KBM-7 (cell line): ENCODE measurements at places on chromosomes 5 and 9.
A peak's percentile ranks its signal among the peaks of the same experiment; 100 is the strongest.

GRCh38 chr5:142110046-142110531, 1.5 kb downstream of the NDFIP1 start:
- peak; percentile 27 for DNase-seq

DNA sequence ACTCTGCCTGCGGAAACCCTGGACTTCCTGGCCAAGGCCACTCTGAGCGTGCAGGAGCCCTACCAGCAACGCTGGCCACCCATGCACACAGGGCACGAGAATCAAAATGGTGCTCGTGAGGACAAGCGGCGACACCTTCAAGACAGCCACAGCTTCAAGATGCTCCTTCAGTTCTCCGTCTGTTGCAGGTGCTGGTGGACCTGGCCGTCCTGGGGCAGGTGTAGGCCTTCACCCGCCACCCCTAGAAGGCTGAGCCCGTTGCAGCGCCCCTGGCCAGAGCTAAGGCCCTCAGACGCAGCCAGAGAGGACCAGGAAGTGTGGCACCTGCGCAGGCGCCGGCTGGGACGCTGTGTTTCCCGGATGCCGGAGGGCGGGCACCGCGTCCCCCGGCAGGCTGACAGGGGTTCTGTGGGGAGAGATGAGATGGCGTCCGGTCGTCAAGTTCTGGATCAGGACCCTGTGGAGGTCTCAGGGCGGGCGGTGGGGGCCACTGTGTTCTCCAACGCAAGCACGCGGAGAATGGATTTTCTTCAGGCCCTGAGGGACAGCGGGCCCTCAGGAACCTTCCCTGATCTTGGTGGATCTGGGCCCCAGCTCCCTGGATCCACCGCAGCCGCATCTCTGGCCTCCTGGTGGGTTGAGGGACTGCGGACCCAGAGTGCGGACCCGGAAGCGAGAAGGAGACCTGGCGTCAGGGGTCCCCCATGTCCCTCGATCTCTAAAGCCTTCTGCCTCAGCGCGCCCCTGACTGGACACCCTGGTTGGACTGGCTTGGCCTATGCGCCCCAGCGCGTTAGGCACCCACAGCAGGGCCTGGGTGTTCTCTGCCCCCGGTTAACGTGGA, 1770.8 kb upstream of the CDH9 start:
- no peak for DNase-seq

DNA sequence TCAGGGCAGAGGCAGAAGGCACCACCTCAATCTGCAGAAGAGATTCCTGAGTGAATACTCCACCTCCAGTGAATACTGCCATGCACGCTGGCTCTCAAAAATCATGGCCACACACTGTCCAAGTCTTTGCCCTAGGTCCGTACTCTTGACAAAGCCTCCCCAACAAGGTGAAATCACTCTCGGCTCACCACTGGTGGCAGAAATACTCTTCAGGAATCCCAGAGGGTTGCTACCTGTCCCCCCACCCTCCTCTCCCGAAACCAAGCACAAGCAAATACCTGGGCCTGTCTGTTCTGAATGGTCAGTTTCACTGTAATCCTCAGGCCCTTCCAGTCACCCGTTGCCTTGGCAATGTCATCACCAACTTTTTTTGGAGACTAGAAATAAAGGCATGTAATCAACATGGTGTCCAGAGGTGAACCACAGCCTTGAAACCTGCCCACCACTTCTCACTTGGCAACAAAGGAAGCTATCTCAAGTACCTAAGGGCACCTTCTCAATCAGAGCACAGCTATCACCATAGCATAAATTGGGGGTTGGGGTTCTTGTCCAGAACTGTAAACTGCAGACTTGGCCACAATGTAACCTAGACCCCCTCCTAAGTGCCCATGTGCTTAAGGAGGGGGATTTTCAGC, 1.8 kb downstream of the RPL12 start:
- peak; percentile 18 for DNase-seq

- DNase-seq, result no peak
Measured at GRCh38 chr5:115179394-115180164, 9.9 kb upstream of the TRIM36 start.

GRCh38 chr9:108142504-108143201, 653.1 kb upstream of the KLF4 start:
- DNase-seq, result no peak

- no peak for DNase-seq
Measured at GRCh38 chr5:171390883-171391677, 3.4 kb downstream of the NPM1 start.

DNA sequence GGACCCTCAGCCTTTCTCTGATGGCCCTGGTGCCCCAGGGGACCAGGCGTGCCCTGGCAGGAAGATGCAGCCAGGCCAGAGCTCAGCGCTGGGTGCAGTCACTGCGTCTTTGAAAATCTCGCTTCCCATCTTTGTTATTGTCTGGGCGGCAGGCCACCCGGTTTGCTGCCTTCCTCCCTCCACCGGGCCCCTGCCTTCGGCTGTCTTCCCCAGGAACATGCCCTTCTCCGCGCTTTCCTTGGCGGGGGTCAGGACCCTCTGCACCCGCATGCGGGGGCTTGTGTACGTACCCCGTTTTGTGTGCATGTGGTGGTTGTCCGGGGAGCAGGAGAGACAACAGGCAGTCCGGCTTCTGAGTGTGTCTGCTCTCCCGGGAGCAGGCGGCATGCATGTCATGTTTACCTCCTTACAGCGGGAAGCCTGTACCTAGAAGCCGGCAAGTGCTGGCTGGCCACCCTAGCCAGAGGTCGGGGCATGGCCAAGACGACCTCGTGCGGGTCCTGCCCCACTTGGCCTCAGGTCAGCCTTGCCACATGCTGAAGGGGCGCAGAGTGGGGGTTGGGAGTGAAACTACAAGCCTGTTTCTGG, 49.5 kb downstream of the DAB2IP start:
- no peak for DNase-seq

DNA sequence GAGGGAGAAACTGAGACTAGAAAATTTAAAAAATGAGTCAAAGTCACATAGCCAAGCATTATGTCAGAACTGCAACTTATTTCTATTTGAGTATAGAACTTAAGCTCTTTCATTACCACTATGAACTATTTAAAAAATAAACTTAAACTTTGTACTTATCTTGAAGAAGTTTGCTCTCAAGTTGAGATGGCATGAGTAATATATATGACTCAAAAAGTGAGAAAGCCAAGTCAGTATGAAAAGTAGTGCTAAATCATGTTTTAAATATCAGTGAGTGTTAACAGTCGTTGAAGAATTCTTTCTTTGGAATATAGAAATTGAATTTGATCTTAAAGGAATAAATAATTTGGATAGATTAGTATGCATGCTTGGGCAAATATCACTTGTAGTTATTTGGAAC, 36.3 kb upstream of the CDH10 start:
- DNase-seq, result no peak

GRCh38 chr5:139091439-139092156, 106.6 kb downstream of the SIL1 start:
- DNase-seq, result no peak

DNA sequence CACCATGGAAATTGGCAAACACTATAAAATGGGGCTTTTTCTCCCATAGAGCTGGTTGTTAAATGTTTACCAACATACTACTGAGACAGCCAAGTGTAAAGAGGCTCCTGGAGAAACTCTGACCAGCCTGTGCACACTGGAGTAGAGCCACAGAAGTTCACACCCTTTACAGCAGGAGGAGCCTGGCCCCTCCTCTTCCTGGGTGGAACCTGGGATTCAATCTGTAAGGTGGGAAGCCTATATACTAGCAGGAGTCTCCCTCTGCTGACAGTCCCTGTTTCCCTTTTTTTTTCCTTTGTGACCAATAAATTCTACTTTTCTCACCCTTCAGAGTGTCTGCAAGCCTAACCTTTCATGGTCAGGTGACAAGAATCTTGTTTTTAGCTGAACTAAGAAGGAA, 10.4 kb upstream of the SLC30A5 start:
- peak; percentile 46 for DNase-seq

DNA sequence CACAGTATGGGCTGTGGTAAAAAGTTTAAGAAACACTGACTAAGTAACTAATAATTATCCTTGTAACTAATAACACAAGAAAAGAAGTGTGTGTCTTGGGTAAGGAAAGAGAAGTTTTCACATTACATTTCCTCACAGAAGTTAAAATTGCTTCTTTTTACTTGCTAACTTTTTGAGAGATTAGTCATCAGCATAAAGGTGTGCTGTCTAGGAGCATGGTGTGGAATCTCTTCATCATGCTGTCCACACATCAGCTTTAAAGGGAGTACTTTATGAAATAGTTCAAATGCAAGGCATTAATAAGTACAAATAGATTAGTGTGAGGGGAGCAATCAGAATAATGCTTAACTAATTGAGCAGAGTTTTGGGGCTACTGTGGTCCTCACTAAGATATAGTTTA, 29.8 kb downstream of the WDR36 start:
- no peak for DNase-seq

DNA sequence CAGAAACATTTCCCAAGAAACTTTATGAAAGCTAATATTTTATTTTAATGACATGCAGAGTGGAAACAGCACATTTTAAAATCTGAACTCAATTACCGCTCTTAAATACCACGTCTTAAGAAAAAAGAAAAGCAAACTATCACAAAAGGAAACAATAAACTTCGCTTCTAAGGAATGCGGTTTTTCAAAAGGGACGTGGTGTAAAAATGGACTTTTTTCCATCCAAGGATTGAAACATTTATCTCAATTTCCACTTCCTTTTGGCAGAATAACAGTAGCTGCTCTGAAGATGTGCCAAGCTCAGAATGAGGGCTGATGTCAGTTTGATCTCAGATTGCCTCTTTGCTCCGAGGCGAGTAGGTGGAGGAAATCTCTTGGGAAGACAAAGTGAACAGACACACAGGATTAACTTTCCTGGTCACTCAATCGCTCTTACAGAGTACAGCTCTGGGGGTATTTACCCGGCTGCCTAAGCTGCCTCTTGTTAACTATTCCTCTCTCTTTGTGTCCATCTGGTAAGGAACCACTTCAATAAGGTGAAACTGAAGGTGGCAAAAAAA, 158.5 kb downstream of the TRPM6 start:
- DNase-seq, result no peak
